Renal cortex interstitium (tissue), 15 donors: ENCODE measurements at places on chromosomes 5 and 9. TPM values are rescaled to one million over a fixed set of nuclear protein-coding genes. Genes with fewer than 3 reads are reported as not detected.

DNA sequence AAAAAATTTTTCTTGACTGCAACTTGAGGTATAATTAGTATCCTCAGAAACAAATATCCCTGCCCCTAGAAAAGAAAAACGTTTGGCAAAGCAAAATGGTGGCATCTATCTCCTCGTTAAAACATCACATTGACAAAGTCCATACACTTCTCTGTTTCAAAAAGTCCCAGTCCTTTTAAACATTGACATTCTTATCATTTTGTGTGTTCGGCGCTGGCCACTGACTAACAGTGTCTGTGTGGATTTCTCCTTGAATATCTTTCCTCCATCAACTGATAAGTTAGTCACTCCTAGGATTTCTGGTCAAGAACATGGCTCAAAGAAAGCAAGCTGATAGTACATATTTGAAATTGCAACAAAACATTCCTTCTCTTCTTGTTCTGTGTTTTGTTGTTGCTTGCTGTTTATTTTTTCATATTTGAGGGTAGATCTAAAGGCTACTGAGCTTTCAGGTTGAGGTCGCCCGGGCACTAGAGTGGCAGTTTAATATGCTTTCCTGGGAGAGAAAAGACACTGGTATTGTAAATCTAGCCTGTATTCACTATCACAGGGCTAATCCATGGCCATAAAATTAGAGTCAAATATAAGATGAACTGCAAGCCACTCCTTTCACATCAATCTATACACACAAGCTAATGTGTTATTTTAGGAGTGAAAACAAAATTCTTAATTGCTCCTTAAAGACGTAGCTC, 8.5 kb upstream of the PPIC start:
- no peak for DNase-seq

- DNase-seq: no peak
These were observed 474.0 kb upstream of the DAB2 start for GRCh38 chr5:39898731-39899130.

- DNase-seq: no peak
These were observed 454.4 kb upstream of the TRPC7 start for GRCh38 chr5:136819526-136820302.

GRCh38 chr9:136537896-136538598, 7.8 kb downstream of the NOTCH1 start:
- DNase-seq: no peak

GRCh38 chr5:179258922-179259730, 86.1 kb downstream of the ADAMTS2 start:
- DNase-seq: no peak

- no peak for DNase-seq
These were observed 118.0 kb upstream of the OTULINL start for GRCh38 chr5:14463629-14464028.

The PCDHGA1 gene
- polyA plus RNA-seq: 1.0 TPM

The JAKMIP2 gene
- polyA plus RNA-seq: 5.2 TPM

The ANKRD20A1 gene
- polyA plus RNA-seq: 3.7 TPM

The ALDH7A1 gene
- polyA plus RNA-seq: 141 TPM
